Stimulated activated CD8-positive, alpha-beta memory T cell treated with anti-CD3 and anti-CD28 coated beads, Interleukin-7, amount 100 ng/mL, for 24 hours (primary cell): ENCODE measurements at places on chromosomes 16 and 17.

GRCh38 chr16:60170196-60170595 lies 1436.1 kb upstream of the GOT2 start:
- no peak for DNase-seq

GRCh38 chr16:4442371-4442770 lies 16.7 kb downstream of the DNAJA3 start:
- DNase-seq, result no peak

DNA sequence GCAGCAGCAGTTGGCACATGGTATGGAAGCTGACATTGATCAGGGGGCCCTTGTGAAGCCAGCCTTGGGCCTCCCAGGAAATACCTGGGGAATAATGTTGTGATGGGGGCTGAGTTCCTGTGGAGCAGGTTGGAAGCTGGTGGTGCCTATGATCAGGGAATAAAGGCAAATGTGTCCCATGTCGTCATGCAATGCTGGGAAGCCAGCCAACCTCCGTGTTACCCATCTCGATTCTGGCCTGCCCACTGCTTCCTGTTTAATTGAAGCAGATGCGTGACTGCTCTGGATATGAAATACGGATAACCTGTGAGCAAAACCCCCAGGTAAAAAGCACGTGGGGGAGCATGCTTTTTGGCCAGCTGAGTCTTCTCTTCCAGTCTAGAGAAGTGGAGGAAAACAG lies 580.4 kb upstream of the HSBP1 start:
- DNase-seq, result no peak

DNA sequence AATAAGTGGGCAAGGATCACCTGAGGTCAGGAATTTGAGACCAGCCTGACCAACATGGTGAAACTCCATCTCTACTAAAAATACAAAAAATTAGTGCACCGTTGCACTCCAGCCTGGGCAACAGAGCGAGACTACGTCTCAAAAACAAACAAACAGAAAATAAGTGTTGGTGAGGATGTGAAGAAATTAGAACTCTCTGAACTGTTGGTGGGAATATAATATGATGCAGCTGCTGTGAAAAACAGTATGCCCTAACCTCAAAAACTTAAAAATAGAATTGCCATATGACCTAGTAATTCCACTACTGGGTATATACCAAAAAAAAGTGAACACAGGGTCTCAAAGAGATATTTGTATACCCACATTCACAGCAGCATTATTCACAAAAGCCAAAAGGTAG lies 26.1 kb downstream of the GLG1 start:
- DNase-seq, result no peak

GRCh38 chr17:65633988-65634387 lies 72.5 kb upstream of the AXIN2 start:
- DNase-seq, result no peak

- no peak for DNase-seq
These were observed 26.8 kb upstream of the PMFBP1 start for GRCh38 chr16:72198771-72199201.

DNA sequence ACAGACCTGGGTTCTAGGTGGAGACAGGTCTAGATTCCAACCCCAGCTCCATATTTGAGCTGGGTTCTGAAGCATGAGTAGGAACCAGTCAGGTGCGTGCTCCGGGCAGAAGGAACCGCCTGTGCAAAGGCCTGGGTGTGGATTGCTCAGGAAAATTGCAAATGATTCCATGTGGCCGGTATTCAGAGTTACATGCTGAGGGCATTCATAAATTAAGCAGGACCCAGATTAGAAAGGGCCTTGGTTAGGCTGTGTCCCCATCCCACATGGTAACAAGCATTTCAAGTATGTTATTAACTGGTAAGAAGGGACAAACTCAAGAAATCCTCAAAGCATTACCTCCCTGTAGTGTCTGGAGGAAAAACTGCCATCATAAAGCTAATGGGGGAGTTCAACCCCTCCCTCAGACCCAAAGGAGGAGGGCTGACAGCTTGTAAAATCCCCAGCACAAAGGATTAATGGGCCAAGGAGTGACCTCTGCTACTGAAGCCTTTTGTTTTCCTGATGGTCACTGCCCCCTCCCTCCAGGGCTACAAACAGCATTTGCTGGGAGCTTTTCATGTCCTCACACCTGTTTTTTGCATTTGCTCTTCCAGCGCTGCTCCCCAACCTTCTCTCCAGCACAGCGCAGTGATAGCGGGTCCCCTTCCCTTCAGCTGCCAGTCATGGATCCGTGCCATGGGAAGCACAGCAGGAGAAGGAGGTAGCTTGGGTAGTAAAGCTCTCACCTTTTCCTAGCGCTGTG lies 218.0 kb downstream of the C16orf95 start:
- no peak for DNase-seq

GRCh38 chr16:88194397-88195268 lies 188.1 kb upstream of the ZNF469 start:
- no peak for DNase-seq

DNA sequence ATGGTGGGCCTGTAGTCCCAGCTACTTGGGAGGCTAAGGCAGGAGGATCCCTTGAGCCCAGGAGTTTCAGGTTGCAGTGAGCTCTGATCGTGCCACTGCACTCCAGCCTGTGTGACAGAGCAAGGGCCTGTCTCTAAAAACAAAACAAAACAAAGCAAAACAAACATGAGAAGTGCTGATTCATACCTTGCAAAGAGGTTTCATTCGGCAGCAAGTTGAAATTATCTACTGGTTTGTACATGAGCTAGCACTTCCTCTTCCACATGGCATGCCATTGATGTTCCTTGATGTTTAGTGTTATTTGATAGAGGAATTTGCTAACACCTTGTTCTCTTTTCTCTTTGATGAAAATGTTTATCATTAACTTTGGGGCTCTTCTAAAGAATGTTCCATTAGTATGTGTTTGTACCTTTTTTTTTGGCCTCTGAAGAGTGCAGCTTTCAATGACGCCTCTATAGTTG lies 50.6 kb downstream of the SPECC1 start:
- no peak for DNase-seq

DNA sequence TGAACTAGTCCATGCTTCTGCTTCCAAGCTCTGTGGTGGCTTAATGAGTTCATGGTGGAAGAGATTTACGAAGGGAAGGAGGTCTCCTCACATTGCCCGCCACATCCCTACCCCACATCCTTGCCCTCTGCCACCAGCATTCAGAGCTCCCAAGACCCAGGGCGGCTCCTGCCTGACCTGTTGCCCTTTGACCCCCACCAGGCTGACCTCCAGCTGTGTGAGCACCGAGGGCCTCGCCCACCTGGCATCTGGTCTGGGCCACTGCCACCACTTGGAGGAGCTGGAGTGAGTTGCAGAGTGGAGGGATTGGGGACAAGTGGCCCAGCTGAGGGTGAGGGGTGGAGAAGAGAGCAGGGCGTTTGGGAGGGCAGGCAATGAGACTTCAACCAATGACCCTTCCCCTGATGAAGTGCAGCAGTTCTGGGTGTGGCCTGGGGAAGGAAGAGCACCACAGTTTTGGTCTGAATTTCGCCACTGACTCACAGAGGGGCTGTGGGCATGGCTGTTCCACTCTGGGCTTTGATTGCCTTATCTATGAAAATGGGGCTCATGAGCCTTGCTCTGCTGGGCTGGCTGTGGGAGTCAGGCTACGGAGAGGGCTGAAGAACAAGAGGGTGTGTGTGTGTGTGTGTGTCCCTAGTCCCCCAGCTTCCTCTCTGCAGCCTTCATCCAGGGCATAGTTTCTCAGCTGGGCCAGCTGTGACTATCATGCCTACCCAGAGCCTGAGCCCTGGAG lies 22.6 kb upstream of the CPNE2 start:
- no peak for DNase-seq

GRCh38 chr16:554640-555365 lies 5.4 kb upstream of the PRR35 start:
- no peak for DNase-seq

DNA sequence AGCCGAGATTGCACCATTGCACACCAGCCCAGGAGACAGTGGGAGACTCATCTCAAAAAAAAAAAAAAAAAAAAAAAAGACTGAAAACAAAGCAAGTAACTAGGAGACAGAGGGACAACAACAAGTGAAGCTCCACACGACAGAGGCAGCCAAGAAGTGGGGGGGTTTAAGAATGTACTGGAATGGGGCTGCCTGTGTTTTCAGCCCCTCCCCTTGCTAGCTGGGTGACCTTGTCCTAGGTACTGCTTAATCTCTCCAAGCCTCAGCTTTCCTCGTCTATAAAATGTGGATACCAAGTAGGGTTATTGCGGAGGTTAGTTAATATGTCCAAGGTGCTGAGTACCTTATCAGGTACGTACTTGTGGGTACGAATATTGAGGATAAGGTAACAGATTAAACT lies 163.8 kb upstream of the CACNG5 start:
- no peak for DNase-seq

DNA sequence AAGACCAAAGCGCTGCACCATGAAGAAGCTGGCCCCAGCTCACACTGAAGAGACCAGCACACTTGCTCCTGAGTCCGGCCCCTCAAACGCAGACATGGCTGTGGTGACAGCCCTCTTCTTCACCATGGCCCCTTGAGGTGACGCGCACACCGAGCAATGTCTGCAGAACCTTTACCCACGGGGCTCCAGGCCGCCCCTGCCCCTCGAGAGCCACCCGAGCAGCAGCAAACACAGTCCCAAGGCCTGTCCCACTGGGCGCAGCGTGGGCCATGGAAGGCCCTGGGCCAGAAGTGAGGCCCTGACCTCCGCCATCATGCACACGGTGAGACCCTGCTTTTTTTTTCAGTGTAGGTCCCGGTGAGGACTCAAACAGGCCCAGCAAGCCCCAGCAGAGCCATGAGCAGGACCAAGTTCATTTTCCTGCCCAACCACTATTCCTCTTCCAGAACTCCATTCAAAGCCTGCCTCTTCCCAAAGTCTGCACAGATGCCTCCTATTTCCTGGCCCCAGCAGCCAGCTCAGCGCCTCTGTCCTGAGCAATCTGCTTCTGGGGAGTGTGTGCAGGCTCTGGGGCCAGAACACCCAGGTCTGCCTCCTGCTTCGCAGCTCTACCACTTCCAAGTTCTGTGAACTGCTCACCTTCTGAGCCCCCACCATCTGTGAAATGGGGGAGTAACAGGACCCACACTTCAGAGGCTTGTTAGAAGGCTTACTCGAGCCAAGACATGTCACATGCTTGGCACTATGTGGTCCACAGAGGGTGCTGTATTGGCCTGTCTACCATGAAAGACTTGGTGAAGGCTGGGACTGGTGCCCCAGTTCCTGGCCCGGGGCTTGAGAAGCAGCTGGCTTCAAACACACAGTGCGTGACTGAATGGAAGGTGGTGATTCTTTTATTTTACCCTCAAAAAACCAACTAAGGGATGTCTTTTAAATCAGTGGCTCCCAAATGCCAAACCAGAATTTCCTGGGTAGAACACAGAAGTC lies 35.7 kb upstream of the GSG1L start:
- no peak for DNase-seq

DNA sequence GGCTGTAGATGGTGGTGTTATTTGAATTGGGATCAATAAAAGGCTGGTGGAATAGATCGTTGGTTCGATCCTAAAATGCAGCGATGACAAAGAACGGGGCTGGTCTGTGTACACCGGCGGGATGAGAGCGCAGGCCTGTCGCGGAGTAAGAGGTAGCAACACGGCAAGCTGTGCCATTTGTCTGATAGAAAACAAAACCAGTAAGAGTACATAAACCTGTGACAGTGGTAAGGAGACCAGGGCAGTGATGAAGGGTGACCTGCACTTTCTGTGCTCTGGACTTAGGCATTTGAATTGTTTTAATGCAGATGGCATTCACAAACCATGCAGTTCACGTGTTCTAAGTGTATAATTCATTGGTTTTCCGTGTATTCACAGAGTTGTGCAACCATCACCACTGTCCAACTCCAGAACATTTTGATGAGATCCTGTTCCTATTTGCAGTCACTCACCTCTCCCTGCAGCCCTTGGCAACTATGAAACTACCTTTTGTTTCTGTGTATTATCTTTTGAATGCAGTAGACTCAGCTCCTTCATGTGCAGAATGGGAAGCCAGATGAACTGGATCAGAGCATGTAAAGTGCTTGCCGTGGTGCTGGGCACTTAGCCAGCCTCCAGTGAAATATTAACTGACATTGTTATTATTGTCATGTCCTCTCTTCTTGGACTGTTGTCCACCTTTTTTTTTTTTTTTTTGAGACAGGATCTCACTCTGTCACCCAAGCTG lies 286.1 kb downstream of the SNX29 start:
- no peak for DNase-seq

DNA sequence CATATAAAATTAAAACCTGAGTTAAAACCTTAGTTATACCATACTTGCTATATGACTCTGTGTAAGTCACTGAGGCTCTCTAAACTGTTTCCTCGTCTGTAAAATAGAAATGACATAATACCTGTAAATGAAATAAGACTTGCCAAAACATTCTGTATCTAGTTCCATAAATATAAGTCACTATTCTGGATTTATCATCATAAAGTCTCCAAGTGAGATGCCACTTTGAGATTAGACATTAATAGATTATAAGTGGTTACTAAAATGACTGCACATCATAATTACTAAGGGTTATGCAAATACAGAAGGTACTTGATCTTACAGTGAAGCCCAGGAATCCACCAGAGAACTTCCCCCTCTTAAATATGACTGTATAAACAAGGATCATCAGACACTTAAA lies 12.0 kb upstream of the BRIP1 start:
- DNase-seq, result no peak

DNA sequence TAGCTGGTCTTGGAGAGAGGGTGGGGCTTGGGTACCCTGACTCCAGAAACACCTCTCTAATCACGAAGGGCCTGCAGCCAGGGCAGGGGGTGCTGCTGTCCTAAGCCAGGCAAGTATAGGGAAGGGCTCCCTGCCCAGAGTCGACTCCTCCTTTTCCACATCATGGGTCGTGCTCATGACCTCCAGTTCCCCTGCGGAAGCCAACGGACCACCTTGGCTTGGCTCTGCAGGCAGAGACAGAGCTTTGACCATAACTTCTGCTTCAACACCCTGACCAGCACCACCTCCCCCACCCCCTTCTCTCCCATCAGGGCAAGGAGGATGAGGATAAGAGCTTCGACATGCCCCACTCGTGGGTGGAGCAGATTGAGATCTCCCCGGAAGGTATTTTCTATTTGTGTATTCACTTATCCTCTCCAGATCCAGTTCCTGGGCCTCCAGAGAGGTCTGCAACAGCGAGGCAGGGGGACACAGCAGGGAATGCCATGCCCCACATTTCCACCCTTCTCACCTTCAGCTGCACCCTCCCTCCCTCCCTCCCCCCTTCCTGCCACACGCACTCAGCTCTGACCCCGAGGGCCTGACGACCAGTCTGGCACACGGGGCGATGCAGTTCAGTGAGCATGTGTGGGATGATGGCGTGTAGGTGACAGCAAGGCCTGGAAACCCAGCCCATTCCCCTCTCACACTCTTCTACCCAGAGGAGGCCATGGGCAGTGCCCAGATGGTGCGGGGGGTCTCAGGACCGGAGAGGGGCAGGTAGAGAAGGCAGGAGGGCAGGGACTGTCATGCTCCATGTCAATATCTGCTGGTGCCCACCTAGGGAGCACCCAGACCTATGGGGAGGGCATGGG lies 14.0 kb upstream of the KATNB1 start:
- no peak for DNase-seq

GRCh38 chr17:80636361-80637018 lies 91.9 kb downstream of the RPTOR start:
- no peak for DNase-seq

- DNase-seq, result no peak
These were observed 21.8 kb downstream of the DRC3 start for GRCh38 chr17:17994271-17995069.
